ENCODE measurements at places on chromosomes 11 and 22.

- no peak for DNase-seq
These were observed 121.2 kb downstream of the ETS1 start for GRCh38 chr11:128465946-128466705.

GRCh38 chr11:132028380-132029240 is 658.2 kb downstream of the NTM start:
- DNase-seq, result no peak

DNA sequence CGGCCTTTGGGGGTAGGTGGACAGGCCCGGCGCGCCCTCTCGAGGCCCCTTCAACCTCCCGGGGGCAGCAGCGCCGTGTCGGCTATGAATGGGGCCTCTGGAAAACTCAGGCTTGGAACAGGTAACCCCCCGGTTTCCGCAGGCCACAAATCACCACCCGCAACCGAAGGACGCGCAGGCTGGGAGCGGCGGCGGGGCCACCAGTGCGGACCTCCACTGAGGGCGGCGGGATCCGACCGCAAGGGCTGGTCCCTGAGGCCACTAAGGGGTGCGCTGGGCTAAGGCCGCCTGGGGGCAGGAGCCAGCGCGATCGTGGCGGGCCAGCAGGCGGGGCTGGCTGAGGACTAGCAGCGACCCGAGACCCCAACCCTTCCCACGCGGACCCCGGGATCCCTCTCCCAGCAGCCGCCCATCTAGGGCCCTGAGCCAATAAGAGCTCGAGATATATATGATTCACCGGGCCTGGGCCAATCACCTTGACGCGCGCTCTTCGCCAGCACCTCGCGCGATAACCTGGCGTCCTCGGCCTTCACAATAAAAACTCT is 609 bp upstream of the ATF4 start:
- peak; percentile 99 for DNase-seq

DNA sequence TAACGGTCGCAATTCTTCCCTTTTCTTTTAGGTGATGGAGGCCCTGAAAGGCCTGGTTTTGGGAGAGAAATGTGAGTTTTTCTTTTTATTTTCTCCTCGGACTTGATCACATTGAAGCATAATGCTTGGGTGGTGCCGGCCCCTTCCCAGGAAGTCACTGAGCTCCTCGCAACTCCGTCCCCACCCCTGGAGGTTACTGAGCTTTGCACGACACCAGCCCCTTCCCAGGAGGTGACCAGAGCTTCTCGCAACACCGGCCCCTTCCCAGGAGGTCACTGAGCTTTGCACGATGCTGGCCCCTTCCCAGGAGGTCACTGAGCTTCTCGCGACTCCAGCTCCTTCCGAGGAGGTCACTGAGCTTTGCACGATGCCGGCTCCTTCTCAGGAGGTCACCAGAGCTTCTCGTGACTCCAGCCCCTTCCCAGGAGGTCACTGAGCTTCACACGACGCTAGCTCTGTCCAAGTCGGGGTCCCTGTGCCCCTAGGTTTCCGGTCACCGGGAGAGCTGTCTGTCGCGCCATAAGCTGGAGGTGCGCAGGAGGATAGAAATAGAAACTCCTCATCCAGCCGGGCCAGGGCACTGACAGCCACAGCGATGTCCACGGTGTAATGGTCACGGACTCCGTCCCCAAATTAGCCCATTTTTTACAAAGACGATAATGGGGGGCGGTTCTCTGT is 586.4 kb downstream of the BRD1 start:
- DNase-seq, result no peak

DNA sequence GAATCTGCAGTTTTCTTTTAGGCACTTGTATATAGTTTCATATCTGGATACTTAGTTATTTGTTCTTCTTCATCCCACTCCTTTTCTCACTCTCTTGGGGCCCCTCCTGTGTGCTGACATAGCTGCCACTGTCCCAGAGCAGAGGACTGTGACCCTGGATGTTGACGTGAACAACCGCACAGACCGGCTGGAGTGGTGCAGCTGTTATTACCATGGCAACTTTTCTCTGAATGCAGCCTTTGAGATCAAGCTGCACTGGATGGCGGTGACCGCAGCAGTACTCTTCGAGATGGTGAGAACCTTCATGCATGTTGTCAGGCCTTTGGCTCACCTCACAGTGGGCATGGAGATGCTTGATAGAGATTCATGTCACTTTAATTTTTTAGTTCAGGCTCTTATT is 50.9 kb upstream of the YWHAH start:
- DNase-seq, result no peak

DNA sequence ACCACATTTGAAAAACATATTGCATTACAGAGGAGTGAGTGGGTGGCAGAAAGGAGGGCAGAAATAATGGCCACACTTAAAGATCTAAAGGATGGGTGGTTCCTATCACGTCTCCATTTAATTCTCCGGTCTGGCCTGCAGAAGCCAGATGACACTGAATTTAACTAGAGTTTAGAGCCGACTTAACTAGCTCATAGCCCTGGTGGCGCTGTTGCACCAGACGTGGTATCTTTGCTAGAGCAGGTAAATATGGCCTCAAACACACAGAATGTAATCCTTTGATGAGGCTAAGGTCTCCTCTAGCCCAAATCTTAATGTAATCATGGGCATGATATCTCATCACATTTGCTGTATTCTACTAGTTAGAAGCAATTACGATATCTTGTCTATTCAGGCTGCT is 51.5 kb upstream of the GAL start:
- no peak for DNase-seq

DNA sequence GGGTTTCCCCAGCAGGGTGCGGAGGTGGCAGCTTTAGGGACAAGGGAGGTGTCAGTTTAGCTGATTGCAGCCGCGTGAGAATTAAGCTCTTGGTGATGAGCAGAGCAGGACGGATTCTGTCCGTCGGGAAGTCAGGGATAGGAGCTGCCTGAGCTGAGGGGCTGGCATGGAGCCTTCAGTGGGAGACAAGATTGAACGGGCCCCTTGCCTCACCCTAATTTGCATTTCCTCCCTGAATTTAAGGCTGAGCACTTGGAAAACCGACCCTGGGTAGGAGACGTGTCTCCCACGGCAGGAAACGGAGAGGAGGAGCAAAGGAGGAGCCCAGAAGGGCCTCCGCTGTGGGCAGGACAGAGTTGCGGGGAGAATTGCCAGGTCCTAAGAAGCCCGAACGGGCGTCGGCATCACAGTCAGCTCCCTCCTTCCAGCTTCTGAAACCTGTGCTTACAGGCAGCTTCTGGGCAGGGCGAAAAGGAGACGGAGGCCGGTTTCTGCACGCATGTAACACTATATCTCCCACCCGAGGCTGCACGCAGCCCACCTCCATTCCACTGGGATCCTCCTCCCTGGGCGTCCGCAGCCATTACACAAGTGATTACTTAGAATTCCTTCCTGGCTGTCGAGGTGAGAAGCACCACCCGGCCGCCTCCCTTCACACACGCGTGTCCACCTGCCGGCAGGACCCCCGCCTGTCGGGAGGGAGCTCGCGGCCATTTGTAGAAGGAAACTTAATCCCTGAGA is 345.8 kb downstream of the BRD1 start:
- DNase-seq, result peak; percentile 43

- no peak for DNase-seq
These were observed 79.4 kb upstream of the ARHGAP20 start for GRCh38 chr11:110791621-110792020.

DNA sequence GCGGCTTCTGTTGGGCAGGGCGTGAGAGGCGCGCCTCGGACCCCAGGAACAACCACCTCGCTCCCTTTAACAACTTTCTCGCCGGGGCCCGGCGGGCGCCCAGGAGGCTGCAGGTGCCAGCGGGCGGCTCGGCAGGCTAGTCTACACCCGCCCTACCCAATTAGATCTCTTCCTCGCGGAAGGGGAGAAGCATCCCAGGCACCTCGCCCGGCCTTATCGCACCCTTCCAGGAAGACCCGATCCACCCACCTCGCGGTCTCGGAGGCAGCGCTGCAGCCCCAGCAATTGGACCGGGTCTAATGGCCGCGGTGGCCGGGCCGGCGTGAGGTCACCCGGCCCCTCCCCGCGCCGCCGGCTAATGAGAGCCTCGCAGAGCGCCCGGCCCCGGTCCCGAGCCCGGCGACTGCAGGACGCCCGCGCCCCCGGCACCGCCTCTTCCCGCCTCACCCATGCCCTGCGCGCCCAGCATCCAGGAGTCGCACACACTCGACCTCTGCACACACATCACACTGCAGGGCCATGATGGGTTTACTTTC is at the start of gene PLAAT3:
Gene PLAAT3 (minus strand): TSS at position 298 of the 536 bp plus-strand sequence. CDS start 419 bp downstream, outside the sequence.
- no peak for DNase-seq

- DNase-seq, result no peak
These were observed 52.4 kb downstream of the PTPRJ start for GRCh38 chr11:48032721-48033120.

GRCh38 chr22:20531404-20532201 is 24.2 kb downstream of the MED15 start:
- DNase-seq, result no peak

DNA sequence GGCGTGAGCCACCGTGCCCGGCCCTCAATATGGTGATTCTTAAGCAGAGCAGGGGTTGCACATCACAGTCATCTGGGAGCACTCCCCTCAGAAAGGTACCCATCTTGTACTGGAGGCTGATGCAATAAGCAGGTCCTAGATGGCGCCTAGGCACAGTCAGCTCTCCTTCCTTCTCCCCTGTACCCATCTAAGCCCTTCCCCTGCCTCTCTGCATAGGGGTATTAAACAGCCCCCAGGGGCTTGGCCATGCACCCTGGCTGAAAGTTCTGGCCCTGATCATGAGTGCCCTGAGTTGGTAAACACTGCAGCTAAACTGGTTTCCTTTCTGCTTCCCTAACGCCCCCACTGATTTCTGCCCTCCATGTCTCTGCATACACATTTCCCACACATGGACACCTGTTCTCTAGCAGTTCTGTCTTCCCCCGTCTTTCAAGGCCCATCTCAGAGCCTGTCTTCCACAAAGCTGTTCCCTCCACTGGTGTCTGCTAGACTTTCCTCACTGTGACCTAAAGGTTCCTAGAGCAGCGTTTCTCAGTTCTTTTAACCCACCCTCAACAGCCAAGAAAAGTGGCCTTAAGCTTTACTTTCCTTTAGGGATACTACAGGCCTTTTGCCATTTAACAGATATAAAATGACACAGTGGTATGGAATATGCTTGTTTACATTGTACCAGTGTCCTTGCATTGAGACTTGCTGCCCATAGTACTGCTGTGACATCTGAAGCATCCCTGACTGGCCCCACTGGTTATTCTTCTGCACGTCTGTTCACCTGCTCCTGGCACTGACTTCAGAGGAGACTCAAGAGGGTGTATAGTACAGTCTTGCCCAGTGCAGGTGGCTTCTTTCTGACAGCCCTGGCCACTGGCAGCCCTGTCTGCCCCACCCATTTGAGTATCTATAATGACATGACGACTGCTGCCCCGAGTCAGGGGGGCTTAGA is 15.6 kb downstream of the UBE2L3 start:
- DNase-seq, result no peak

- DNase-seq, result no peak
These were observed 143.1 kb upstream of the SESN3 start for GRCh38 chr11:95374105-95374504.

- DNase-seq, result no peak
These were observed 27.3 kb upstream of the KRTAP5-6 start for GRCh38 chr11:1669546-1670218.

GRCh38 chr22:24588381-24588756 is 4.5 kb downstream of the LRRC75B start:
- DNase-seq, result no peak

DNA sequence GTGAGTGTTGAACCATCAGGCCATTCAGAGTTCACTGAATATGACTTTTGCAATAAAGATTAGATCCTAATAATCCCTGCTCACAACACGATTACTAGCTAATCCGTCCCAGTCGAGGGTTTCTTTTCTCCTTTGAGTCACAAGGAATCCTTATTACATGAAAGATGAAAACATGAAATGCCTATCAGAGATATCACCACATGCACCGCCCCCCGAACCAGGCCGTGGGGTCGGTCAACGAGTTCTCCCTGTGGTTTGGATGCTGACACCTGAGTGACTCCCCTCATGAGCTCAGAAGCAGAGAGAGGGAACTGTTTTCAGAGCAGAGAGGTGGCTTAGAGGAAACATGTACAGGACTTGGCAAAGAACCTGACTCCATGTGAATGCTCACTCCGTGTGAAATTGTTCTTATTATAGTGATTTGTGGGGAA is 263.3 kb downstream of the ETS1 start:
- no peak for DNase-seq

DNA sequence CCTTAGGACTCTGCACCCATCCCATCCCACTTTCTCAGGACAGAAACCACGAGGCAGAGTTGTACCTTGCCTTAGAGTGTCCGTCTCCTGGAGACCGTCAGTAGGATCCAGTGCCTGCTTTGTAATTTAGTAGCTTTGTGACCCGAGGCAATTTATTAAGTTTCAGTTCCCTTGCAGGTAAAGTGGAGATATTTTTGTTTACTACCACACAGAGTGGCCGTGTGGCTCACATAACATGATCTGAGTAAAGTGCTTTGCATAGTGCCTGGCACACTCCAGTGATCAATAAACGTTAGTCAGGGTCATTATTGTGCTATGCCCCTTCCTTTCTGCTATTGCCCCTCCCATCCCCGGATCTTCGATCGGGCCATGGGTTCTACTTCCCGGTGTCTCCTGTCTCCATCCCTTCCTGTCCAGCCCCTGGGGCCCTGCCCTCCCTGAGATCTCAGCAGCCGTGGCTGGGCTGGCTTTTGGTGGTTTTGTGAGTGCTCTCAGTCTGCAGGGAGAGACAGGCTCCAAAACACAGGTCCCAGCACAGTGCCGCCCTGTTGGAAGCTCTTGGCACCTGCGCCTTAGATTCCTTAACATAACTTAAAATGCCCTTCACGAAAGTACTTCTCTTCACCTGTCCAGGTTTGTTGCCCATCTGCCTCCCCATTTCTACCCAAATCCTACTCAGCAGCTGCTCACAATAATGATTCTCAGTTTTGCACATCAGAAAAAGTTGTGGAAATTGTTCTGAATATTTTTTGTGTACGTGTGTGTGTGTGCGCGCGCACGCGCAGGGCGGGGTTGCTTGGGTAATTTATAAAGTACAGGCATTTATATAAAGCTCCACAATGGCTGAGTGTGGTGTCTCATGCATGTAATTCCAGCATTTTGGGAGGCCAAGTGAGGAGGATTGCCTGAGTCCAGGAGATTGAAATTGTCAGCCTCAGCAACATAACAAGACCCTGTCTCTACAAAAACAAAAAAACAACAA is 753.7 kb downstream of the NTM start:
- no peak for DNase-seq

GRCh38 chr11:74701351-74701750 is 29.9 kb downstream of the CHRDL2 start:
- DNase-seq, result no peak

DNA sequence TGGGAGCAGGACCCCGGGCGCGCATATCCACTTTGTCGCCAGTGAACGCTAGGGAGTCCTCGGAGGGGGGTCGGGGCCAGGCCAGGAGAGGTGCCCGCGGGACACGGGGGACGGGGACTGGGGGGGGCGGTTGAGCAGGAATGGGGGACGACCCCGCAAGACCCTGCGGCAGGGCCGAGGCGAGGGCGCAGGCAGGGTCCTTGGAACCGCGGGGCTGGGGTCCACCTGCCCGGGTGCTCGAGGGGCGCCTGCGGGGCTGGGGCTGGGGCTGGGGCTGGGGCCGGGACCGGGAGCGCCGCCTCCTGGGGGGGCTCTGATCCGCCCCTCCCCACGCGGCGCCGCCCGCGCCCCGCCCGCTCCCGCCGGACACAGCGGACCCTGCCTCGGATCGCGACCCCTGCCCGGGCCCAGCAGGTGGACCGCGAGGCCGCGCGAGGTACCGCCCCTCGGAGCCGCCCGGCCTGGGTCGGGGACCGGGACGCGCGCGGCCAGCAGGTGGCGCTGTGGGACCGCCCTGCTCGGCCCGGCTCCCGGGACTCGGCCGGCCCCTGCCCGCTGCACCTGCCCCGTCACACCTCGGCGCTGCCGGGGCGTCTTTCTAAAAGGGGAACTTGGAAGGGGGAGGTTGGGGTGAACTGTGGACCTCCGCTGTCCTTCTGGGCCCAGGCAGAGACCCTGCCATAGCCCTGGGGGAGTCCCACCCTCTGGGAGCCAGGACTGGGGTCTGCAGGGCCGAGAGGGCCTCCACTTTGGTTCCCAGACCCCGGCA is 11.0 kb downstream of the CRELD2 start:
- DNase-seq, result peak; percentile 42
